ENCODE measurements at places on chromosomes 12 and 14.

DNA sequence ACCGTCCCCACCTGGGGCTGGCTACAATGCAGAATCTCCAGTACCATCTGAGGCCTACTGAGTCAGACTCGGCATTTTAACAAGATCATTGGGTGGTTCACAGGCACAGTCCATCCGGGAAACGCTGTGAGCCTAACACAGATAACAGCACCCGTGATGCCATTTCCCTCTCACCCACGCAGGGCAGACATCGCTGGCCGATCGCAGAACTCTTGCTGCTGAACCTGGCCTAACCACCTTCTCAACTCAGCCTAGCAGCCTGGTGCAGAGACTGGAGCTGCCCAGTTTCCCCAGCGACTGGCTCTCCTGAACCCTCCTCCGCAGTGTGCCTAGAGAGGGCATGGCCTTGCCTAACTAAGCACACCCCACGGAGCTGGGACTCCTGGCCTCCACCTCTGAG is 83.3 kb downstream of the NCOR2 start:
- no peak for DNase-seq

- DNase-seq, result no peak
Measured at GRCh38 chr14:59509101-59509500, 24.8 kb downstream of the JKAMP start.

DNA sequence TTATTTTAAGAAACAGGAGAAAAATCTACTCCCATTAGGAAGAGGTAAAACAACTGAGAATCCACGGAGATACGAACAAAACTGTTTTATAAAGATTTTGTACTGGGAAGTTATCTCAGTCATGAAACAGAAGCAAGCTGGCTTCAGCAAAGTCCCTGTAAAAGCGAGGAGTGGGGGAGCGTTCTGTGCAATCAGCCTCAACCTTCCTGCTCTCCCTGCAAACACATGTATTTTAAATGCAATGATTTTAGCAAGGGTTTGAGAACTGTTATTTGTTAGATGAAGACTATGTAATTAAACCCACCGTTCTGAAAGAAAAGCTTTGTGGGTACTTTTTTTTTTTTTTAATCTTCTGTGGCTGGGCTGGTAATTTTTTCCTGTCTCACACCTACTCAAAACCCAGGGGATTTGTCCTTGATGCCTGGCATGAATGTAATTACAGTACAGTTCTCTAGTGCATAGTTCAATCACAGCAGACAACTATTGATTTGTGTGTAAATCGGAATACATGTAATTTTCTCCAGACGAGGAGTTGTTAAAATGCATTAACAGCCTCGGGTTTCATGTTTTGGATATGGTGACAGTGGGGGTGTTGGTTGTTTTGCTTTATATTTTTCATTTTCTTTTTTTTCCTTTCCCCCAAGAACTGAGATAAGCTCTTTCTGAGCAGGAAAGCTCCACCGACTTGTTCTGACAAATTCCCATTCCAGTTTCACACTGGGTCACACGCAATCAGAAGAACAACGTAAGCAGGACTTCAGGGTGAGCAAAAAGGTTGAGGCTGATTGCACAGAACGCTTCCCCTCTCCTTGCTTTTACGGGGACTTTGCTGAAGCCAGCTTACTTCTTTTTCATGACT is 153.6 kb downstream of the PHLDA1 start:
- no peak for DNase-seq

DNA sequence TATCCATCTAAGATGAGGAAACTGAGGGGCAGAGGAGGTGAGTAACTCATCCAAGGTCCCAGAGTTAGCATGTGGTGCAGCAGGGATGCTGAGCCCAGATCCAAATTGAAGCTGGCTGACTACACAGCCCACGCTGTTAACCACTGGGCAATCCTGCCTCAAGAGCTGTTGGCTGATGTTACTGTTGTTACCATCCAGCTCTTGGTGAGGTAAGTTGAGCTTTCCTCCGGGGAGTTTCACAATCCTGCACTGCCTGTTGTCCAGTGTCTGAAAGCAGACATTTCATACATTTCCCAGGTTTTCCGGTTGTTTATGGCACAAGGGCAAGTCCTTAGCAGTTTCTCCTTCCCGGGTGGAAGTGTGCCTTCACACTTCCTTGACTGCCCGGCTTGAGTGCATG is 14.5 kb downstream of the CYP46A1 start:
- no peak for DNase-seq

DNA sequence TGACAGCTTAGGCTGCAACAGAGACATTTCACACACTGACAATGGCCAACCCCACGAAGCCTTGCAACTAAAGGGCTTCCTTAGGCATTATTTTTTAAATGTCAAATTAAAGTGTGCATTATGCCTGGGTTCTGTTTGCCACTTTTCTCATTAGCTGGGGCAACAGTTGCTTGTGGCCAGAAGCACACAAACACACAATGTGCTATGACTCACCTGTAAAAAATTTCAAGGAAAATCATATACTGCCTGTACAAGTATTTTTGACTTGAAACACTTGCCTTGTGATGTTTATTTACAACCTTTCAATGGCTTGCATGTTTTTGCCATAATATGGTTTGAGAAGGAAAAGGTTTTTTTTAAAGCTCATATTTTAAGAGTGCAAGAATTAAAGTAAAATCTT is 1.9 kb downstream of the NTN4 start:
- DNase-seq, result no peak

DNA sequence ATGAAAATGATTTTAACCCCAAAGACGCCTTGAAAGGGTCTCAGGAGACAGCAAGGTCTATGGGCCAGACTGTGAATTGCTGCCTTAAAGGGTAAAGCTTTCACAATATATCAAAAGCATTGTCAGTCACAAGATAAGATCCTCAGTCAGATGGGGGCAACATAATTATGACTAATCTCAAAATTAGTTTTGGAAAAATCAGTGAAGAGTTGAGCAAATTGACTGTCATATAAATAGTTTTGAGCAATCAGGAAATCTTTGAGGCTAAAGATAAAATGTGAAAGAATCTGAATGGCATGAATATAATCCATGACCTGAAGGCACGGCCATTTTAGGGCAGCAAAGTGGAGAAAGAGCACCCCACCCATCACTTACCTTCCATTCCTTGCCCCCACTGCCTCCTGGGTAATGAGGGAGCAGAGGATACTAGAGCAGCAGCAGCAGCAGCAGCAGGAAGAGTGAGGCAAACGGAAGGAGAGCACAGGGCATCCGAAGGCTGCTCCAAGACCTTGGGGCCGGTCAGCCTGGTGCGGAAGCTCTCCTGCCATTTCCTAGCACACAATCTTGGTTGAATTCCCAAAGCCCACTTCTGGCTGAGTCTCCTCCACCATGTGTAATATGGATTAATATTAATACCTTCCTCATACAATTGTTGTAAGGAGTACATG is 7.0 kb downstream of the STON2 start:
- DNase-seq, result no peak

DNA sequence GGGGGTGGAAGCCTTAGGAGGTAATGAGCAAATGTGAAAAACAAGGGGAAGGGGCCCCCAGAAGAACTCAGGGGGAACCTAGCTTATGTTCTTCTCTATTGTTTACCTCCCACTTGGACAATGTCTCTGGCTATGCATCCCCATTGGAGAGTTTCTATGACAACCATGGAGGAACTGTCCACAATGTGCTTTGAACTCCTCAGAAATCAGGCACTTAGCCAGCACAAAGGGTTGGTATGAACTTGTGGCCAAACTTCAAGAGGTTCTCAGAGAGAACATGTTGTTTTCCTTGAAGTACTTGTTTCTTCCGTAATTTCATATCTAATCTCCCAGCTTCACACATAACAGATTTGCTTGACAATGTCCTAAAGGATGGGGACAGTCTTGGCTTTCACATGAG is 202.8 kb upstream of the PELI2 start:
- no peak for DNase-seq

Data from activated CD4-positive, alpha-beta T cell treated with anti-CD3 and anti-CD28 coated beads, Interleukin-2, Interleukin-4, amounts not matched to agents 100 ng/mL and 50 ng/mL, durations not matched to agents 16 hours and 8 hours (primary cell).